Activated T-cell treated with anti-CD3 and anti-CD28 coated beads, Interleukin-2, amount 50 U/mL, for 72 hours (primary cell): ENCODE measurements at places on chromosomes 13 and 19. TPM values are rescaled to one million over a fixed set of nuclear protein-coding genes. Genes with fewer than 3 reads are reported as not detected.

DNA sequence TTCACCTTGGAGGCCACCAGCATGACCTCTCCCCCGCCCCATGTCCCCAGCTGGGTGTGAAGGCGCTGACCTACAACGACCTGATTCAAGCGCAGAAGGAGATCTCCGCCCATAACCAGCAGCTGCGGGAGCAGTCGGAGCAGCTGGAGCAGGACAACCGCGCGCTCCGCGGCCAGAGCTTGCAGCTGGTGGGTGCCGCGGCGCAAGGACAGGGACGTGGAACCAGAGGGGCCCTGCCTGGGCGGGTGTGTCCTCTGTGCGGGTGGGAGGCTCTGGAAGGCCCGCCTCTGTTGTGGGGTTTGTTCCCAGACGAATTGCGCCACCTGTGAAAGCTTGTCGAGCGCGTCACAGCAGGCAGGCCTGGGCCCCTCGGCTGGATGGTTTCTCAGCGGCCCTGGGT is 22.3 kb downstream of the PLEKHJ1 start:
- peaks cover 10% of the 10 kb centered on the region for H3K4me1 ChIP-seq
- no peaks in the 10 kb centered on the region for H3K27me3 ChIP-seq
- H3K27ac ChIP-seq = no peak overlapping the region
- DNase-seq = no peak

DNA sequence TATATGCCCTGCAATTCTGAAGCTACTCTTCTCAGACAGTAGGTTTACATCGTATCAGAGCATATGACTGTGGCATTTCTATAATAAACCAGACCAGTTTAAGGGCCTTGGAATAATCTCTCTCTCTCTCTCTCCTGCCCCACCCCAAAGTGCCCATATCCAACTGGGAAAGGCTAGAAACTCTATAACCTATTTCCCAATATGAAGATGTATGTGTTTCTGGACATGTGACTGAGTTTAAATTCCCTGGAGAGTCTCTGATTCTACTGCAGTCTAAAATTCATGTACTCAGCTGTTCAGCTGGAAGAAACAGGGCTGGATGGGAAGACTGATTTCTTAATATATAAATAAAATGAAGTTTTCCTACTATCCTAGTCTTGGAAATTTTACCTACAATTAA is 91.9 kb upstream of the MBNL2 start:
- peaks cover 21% of the 10 kb centered on the region for H3K4me1 ChIP-seq
- peaks cover 31% of the 10 kb centered on the region for H3K27me3 ChIP-seq
- no peak overlapping the region for H3K27ac ChIP-seq
- DNase-seq = no peak
- no peaks in the 10 kb centered on the region for H3K36me3 ChIP-seq

GRCh38 chr13:109789262-109789661 is 2.9 kb upstream of the IRS2 start:
- DNase-seq = no peak
- no peaks in the 10 kb centered on the region for H3K36me3 ChIP-seq
- H3K4me1 ChIP-seq = peaks cover 20% of the 10 kb centered on the region
- peaks cover 39% of the 10 kb centered on the region for H3K27me3 ChIP-seq
- H3K27ac ChIP-seq = no peak overlapping the region

LACC1 gene
- total RNA-seq = 3.3 TPM

FGF21 gene
- total RNA-seq = not detected

LIM2 gene
- total RNA-seq = 2.0 TPM

DNA sequence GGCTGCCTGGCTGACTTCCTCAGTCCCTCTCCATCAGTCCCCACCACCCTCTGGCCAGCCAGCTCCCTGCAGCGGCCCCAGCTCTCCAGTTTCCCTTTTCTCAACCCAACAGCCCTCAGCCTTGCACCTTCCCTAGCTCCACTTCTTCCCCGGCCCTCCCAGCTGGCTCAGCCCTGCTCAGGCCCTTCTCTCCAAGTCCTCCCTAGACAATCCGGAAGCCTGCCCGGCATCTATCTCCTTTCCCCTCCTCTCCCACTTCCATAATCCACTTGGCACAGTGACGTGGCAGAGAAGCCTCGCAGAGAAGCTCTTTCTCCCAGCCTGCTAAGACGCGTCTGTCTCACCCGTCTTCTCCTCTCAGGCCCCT is 1.1 kb downstream of the UBXN6 start:
- peak overlapping the region; percentile 81 for H3K27ac ChIP-seq
- peaks cover 12% of the 10 kb centered on the region for H3K4me1 ChIP-seq
- H3K36me3 ChIP-seq = peaks cover 3% of the 10 kb centered on the region
- H3K27me3 ChIP-seq = no peaks in the 10 kb centered on the region
- DNase-seq = no peak
- peak overlapping the region; percentile 97 for H3K4me3 ChIP-seq

DNA sequence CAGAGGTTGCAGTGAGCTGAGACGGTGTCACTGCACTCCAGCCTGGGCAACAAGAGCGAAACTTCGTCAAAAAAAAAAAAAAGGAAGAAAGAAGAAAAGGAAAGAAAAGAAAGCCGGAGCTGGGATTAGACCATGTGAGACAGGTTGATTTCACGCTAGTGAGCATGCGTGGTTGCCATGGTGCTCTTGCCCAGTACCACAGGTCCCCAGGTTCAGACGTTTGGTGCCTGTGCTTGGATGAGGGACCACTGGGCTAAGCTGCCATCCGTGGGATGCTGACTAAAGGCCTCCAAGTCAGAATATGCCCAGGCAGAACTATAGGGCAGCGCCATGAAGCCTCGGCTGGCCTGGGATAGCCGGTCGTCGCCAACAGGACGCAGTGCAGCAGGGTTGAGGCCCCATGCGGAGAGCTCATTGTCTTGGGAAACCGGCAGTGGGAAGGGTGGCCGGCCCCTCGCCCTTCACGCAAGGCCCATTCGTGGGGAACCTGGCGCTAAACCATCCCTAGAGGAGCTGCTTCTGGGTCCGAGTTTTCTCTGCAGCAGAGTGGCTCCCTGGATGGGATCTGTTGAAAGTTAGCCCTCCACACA is 7.2 kb upstream of the TEX101 start:
- H3K4me3 ChIP-seq = no peak overlapping the region
- H3K27me3 ChIP-seq = no peaks in the 10 kb centered on the region
- no peak for DNase-seq
- no peaks in the 10 kb centered on the region for H3K4me1 ChIP-seq
- no peak overlapping the region for H3K27ac ChIP-seq

SHISA2 gene
- 0.07 TPM for total RNA-seq

CKAP2 gene
- total RNA-seq = 61.1 TPM

GJA3 gene
- 0.67 TPM for total RNA-seq

GRCh38 chr13:52743569-52743968 is 3.9 kb upstream of the CNMD start:
- H3K27me3 ChIP-seq = peaks cover 70% of the 10 kb centered on the region
- H3K36me3 ChIP-seq = no peaks in the 10 kb centered on the region
- H3K4me1 ChIP-seq = peaks cover 5% of the 10 kb centered on the region
- H3K4me3 ChIP-seq = no peak overlapping the region

SYNE4 gene
- 3.3 TPM for total RNA-seq

SIGLEC12 gene
- 1.6 TPM for total RNA-seq

EXOSC5 gene
- 30.7 TPM for total RNA-seq

ZNF134 gene
- 14.0 TPM for total RNA-seq

DNA sequence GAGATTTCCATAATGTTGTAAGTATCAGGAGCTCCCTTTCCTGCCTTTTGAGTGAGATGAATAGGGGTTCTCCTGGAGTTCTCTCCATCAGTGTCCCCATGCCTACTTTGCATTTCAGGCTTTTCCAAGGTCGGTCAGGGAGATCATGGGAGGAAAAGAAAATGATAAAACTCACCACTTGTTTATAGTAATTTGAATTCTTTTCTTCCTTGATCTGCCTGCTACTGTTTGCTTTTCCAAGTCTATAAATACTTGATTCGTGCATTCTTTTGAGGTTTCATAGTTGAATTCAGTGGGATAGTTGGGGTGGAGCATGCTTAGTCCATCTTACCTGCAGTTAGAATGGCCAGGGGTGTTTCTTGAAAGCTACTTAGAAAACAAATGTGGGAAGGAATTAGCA is 51.5 kb downstream of the PCCA start:
- no peak overlapping the region for H3K27ac ChIP-seq
- no peak for DNase-seq
- no peaks in the 10 kb centered on the region for H3K36me3 ChIP-seq

- DNase-seq = no peak
- peaks cover 15% of the 10 kb centered on the region for H3K36me3 ChIP-seq
These were observed 79.4 kb downstream of the FOXO1 start for GRCh38 chr13:40586886-40587565.

ZNF8 gene
- 6.9 TPM for total RNA-seq

- no peak overlapping the region for H3K4me3 ChIP-seq
- no peaks in the 10 kb centered on the region for H3K36me3 ChIP-seq
- no peaks in the 10 kb centered on the region for H3K27me3 ChIP-seq
- DNase-seq = no peak
These were observed 1861.3 kb downstream of the PCDH9 start for GRCh38 chr13:65368832-65369231.

- H3K4me3 ChIP-seq = no peak overlapping the region
- no peak for DNase-seq
- no peaks in the 10 kb centered on the region for H3K27me3 ChIP-seq
- no peaks in the 10 kb centered on the region for H3K36me3 ChIP-seq
- no peaks in the 10 kb centered on the region for H3K4me1 ChIP-seq
- no peak overlapping the region for H3K27ac ChIP-seq
These were observed 188.4 kb upstream of the KLF12 start for GRCh38 chr13:74322562-74322961.

GRCh38 chr13:76703621-76704288 is 182.4 kb downstream of the KCTD12 start:
- H3K27ac ChIP-seq = no peak overlapping the region
- no peaks in the 10 kb centered on the region for H3K36me3 ChIP-seq
- no peak overlapping the region for H3K4me3 ChIP-seq

- peaks cover 7% of the 10 kb centered on the region for H3K4me1 ChIP-seq
- peaks cover 6% of the 10 kb centered on the region for H3K27me3 ChIP-seq
- no peak for DNase-seq
- H3K27ac ChIP-seq = no peak overlapping the region
- peaks cover 6% of the 10 kb centered on the region for H3K36me3 ChIP-seq
These were observed 3.4 kb upstream of the TBXA2R start for GRCh38 chr19:3609779-3610719.

- no peak for DNase-seq
- H3K27me3 ChIP-seq = no peaks in the 10 kb centered on the region
- peaks cover 4% of the 10 kb centered on the region for H3K36me3 ChIP-seq
These were observed 1.4 kb upstream of the CIC start for GRCh38 chr19:42267644-42268141.

ATP7B gene
- total RNA-seq = 2.3 TPM

GRCh38 chr19:10858204-10858828 is 10.1 kb downstream of the C19orf38 start:
- no peaks in the 10 kb centered on the region for H3K4me1 ChIP-seq
- peak; percentile 64 for DNase-seq
- no peak overlapping the region for H3K4me3 ChIP-seq

- no peak overlapping the region for H3K4me3 ChIP-seq
- no peak overlapping the region for H3K27ac ChIP-seq
- no peak for DNase-seq
These were observed 1.1 kb downstream of the FPR1 start for GRCh38 chr19:51750400-51751094.

- H3K36me3 ChIP-seq = peaks cover 27% of the 10 kb centered on the region
- no peak for DNase-seq
- H3K4me3 ChIP-seq = peak overlapping the region; percentile 57
- peaks cover 92% of the 10 kb centered on the region for H3K4me1 ChIP-seq
These were observed 13.7 kb upstream of the GPR183 start for GRCh38 chr13:99320693-99321481.
